Ovary (tissue), 10 donors: ENCODE measurements at places on chromosomes 6 and 20. TPM values are rescaled to one million over a fixed set of nuclear protein-coding genes. Genes with fewer than 3 reads are reported as not detected.

DNA sequence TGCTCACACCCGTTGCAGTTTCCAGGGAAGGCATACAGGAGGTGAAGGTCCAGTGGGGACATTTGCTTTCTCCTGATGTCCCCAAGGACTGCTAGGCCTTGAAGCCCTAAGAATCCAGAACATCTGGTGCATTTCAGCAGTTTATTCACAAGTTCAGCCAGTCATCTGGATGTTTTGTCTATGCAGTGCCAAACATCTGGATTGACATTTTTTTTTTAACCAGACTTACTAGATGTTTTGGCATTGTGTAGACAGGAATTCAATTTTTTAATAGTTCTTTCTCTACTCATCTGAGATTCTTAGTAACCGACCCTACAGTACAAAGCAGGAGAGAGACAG, 256.2 kb downstream of the CLIC5 start:
- no peak for DNase-seq

- no peak for DNase-seq
Measured at GRCh38 chr20:51400051-51400926, 142.2 kb downstream of the NFATC2 start.

DNA sequence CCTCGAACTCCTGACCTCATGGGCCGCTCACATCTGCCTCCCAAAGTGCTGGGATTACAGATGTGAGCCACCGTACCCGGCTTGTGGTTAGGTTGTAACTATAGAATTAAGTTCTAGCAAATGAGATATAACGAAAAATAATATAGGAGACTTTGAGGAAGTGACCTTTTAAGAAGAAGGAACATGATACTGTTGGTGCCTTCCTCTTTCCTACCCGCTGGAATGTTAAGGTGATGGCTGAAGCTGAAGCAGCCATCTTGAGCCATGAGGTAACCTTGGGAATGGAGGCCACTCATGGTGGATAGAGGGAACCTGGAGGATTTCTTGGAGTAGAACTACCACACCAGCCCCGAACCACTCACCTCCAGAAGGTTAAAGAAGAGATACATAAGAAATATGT, 48.1 kb upstream of the MDGA1 start:
- no peak for DNase-seq

- no peak for DNase-seq
Measured at GRCh38 chr6:43016176-43016942, 2.3 kb downstream of the KLHDC3 start.

GRCh38 chr20:59374261-59374660, 73.8 kb downstream of the EDN3 start:
- no peak for DNase-seq

DNA sequence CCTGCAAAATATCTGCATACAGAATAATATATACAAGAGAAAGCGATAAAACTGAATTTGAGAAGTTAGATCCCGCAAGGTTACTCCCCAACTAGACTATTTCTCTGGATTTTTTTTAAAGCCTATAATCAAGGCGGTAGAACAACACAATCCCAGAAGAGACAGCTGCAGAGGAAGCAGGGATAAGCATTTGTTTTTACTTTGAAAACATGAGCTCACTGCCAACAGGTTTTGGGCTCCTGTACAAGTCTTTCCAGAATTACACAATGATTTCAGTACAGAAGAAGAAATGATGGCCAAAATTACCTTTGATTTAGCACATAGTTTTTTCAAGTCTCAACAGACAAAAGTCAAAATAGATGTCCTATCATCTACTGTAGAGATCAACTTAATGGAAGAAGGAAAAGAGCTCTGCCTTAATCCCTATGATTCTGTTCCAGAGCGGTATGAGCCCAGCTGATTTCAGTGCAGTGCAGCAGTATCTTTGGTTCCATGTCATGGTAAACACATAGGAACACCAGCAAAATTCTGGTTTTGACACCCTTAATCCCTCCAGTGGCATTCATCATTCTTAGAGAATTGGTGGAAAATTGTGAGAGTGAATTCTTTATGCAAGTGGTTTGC, 304.3 kb downstream of the HDGFL1 start:
- DNase-seq: peak; percentile 26

DNA sequence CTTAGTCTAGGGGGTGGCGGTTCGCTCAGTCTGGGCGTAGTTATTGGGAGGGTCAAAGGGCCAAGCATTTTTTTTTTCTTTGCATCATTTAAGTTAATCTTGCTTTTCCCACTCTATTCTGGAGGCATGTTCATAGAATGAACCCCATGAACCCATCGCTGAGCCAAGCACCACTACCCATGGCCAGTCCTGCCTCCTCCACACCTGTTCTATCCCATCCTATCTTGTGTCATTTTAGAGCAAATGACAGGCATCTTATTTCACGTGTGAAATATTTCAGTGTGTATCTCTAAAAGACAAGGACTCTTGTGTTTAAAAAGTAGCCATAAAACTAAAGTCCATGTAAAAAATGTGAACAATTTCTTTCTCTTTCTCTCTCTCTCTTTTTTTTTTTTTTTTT, 13.9 kb downstream of the SRC start:
- DNase-seq: no peak

DNA sequence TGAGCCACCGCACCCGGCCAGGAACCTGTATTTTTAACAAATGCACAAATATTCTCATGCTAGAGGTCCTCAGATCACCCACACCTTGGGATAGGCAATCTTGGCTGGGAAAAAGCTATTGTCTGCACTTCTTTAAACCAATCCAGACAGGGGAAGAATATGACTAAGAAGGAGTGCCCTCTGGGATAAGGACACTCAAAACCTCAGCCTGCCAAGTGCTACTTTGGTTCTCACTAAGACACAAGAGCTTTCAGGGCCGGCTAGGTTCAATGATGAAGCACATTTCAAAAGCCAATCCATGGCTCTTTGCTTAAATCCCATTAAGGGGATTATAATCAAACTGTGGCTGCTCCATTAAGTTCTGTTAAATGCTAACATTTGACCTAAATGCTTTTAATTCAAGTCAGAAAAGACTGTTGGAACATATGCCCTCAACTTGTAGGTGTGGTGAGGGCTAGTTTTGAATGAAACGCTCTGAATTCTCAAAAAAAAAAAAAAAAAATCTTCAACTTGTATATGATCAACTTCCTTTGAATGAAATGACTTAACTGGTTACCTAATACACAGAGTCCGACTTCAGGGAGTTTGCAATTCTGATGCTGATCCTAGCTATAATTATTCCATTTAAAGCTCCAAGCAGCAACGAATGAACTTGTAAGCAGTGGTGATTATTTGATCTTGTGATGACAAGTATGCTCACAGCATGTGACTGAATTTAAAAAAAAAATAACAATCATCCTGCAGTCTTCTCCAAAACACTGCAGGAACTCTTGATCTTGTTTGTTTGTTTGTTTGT, 56.6 kb downstream of the SLC23A2 start:
- no peak for DNase-seq

LHFPL5 gene
- total RNA-seq: not detected

HCK gene
- total RNA-seq: 1.7 TPM

SLC17A5 gene
- 8.0 TPM for total RNA-seq

FAM217A gene
- not detected for total RNA-seq
